CD4-positive, alpha-beta memory T cell (primary cell): ENCODE measurements at places on chromosomes 12 and 14.

GRCh38 chr12:55828357-55828756 is 1.0 kb downstream of the DNAJC14 start:
- no peak for DNase-seq

DNA sequence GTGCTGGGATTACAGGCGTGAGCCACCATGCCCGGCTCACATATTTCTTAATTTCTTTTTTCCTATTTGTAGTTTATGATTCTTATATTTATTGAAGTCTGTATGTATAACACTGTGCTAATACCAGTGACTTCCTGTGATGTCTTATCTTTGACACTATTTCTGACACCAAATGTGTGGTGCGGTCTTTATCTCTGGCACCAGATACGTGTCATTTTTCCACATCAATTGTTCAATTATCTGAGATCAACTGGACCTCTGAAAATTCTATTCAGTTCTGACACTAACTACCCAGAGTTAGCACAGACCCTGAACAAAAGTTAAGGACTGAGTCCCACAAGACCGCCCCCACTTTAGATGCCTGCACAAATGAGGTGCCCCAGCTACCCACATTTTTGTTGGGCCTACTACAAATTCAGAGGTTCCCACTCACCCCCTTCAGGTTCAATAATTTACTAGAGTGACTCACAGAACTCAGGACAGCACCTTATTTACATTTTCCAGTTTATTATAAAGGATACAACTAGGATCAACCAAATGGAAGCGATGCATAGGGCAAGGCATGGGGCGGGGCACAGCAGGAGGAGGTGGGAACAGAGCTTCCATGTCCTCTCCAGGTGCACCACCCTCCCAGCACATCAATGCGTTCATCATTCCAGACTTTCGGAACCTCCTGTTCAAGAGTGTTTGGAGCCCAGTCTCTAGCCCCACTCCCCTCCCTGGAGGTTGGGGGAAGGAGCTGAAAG is 11.6 kb upstream of the SRSF9 start:
- peak; percentile 47 for DNase-seq

DNA sequence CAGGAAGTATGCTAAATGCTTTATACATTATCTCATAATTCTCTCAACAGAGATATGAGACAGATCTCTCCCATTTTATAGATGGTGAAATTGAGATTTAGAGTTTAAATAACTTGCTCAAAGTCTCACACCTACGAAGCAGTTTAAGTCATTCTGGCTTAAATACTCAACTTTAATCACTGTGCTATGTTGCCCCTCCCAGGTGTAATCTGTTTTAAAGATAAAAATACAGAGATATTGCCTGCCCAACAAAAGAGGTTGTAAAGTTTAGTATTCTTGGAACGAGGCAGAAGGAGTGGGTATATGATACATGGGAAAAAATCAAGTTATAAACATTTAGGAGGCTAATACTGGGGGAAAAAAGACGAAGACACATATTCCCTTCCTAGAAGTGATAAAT is 156.8 kb upstream of the LRIG3 start:
- DNase-seq = no peak

- no peak for DNase-seq
Observed at GRCh38 chr14:76259029-76259735, 107.5 kb downstream of the GPATCH2L start.

- peak; percentile 65 for DNase-seq
Observed at GRCh38 chr14:74620497-74620921, 8.5 kb upstream of the LTBP2 start.

DNA sequence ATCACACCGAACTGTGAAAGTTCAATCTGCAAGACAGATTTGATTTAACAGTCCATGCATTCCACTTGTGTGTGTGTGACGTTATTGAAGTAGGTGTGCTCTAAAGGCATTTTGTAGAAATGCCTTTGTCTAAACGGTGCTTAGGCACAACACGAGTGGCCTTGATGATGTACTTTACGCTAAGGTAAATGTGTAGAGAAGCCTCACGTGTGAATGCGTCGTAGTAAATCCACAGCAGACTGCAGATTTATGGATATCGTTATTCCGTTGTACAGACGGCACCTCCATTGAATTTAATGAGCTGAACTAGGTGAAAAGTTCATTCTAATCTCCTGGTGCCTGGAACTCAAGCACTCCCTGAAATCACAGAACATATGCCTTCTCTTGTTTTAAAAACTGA is 202.8 kb upstream of the STXBP6 start:
- DNase-seq = no peak

DNA sequence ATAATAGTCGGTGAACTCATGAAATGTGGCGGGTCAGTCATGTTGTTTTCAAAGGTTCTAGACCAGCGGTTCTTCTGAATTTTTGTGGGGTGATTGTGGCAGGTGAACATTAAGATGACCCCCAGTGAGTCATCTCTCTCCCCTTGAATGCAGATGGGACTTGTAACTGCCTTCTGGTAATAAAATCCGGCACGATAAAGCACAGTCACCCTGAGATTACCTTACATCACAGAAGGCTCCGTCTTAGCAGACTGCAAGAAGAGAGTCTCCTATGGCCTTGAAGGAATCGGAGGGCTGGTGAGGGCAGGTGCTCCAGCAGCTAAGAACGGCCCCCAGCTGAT is 189.6 kb downstream of the FOXN3 start:
- DNase-seq = no peak

DNA sequence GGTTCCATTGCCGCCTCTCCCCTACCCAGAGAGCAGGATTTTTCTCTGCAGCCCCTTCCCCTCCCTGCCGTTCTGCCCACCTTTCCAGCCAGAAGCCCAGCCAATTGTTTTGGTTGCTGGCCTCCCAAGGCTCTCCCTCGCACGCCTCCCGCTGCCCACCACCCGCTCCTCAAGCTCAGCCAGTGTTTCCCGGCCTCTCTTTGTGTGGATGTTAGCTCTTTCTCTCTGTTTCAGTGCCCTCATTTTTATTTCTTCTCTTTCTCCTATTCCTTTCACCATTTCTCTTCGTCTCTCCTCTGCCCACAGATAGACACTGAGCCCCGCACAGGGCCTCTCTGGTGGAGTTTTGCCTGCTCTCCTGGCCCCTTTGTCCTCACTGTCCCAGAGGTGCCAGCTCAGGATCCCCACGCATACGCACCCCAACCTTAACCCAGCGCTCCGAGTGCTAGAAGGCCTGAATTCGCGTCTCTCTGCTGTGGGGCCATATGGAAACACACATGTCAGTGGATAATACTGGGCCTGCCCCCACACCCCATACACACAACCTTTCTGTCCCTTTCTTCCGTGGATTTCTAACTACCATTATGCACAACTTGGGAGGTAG is 54.9 kb downstream of the SMUG1 start:
- DNase-seq = no peak

- DNase-seq = no peak
Observed at GRCh38 chr12:79203058-79203647, 338.6 kb downstream of the SYT1 start.

GRCh38 chr14:60506462-60506984 is 2.4 kb upstream of the SIX6 start:
- no peak for DNase-seq

GRCh38 chr12:114395755-114396152 is 10.2 kb downstream of the TBX5 start:
- DNase-seq = no peak

DNA sequence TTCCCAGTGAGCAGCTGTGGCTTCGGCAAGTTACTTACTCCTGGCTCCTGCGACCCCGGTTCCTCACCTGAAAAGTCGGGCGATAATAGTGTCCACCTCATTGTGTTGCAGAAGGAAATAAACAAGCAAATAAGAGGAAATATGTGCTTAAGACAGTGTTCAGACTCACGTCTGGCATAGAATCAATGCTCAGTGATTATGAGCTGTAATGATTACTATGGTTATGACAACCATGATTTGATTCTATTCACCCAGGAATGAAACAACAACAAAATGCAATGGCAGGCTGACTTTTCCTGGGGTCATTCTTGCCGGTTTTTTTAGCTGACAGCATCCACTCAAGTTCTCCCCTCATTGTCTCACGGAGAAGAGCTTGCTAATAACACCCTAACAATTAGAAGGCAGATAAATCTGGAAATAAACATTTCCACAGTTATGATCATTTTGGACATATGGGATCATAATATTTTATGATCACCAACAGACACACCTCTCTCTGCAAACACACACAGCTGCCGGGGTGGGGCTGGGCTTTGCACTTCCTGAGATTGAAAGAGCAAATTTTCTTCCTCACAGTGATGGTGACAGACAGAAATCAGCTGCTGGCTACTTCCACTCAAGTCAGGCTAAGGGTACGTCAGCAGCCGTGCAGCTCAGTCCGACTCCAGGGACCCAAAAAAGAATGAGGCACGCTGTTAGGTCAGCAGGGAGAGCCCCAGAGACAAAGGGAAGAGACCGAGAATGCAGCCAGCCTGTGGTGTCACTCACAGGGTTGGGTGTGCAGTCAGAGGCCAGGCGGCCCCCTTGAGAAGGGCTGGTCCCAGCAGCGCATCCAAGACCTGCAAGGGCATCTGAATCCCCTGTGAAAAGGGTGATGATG is 158.0 kb downstream of the RIMBP2 start:
- no peak for DNase-seq

DNA sequence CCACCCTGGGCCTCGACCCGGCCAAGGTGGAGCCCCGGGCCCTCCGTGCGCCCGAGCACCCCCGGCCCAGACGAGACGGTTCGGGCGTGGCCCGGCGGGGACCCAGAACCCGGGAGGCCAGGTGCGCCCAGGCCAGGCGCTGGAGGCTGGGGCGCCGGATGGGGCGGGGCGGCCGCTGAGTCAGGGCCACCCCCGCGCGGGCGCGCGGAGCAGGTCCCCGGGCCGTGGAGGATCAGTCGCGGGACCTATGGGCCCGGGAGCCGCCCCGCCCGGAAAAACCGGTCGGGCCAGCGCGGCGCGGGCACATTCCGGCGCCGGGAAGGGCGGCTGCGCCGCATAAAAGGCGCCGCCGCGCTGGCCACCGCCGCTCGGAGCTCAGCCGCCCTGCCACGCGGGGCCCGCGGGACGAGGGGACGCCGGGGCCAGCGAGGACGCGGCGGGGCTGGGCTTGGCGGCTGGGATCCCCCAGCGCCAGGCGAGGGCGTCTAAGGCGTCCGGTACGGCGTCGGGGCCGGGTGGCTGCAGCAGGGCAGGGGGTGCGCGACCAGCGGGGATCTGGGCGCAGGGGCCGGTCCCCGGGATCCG is 21.5 kb upstream of the KIF26A start:
- DNase-seq = no peak

GRCh38 chr12:108712165-108712924 is 19.0 kb downstream of the CORO1C start:
- DNase-seq = no peak

DNA sequence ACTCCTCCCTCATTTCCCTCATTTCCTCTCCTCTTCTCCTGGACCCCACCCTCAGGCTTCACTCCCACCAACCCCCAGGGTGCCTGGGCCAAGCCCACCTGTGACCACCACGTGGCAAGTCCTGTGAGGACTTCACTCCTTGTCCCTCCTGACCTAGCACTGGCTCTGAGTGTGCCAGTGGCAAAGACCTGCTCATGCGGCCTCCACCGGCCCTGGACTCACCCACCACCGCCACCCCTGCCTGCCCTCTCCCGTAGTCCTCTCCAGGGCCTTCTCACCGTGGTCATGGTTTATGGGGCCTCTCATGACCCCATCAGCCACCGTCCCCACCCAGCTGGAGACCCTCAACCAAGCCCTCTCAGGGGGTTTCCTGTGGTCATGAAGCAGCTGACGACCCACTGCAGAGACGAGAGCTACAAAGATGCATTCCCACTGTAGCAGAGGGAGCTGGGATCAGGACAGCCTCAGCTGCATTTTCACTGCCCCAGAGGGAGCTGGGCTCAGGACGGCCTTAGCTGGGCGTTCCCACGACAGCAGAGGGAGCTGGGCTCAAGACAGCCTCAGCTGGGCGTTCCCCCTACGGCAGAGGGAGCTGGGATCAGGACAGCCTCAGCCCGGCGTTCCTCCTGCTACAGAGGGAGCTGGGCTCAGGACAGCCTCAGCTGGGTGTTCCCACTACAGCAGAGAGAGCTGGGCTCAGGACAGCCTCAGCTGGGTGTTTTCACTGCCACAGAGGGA is 3.2 kb upstream of the C14orf180 start:
- no peak for DNase-seq

- no peak for DNase-seq
Observed at GRCh38 chr12:88202500-88202899, 60.4 kb downstream of the TMTC3 start.

GRCh38 chr14:90297876-90298629 is 33.7 kb downstream of the NRDE2 start:
- DNase-seq = no peak

GRCh38 chr12:11821386-11822080 is 172.1 kb downstream of the ETV6 start:
- no peak for DNase-seq

DNA sequence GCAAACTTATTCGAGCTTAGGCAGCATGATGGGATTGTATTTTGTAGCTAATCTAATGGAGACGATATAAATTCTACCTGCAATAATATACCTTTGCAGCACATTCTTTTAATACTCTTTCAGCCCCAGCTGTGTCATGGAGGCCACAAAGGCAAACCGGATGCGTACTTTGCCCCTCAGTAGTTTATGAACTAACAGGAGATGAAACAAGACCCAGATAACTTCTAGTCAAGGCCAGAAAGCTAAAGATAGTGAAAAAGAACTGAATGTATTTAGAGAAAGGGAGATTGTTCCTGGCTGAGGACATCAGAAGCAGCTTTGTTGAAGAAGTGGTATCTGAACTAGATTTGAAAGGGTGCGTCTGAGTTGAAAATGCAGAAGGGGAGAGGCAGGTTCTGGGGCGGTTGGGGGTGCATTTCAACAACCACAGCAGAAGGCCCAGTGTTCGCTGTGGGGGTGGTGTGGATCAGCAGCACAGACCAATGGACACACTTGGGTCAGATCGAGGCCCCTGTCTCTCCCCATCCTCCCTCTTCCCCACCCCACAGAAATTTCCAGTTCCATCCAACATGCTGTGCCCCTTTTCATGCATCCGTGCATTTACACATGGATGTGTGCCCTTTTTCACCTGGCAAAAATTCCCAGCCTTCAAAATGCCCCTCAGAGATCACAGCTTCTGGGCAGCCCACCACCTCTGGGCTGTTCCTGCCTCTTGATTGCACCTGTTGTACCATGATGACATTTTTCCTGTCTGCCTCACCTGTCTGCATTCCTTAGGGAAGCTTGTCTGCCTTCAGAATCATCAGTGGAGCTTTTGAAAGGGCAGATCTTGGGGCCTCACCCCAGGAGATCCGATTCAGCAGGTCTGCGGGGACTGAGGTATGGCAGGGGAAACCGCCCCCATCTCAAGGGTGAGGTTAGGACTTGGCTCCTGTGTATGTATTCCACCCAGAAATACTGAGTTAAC is 2.2 kb downstream of the ZNF839 start:
- DNase-seq = no peak

- DNase-seq = no peak
Observed at GRCh38 chr14:51822499-51822898, 37.9 kb upstream of the GNG2 start.

GRCh38 chr12:1820896-1821291 is 529 bp downstream of the LRTM2 start:
- no peak for DNase-seq
